CD4-positive, alpha-beta T cell treated with Interleukin-15 for 4 hours (primary cell): ENCODE measurements at places on chromosomes 3 and 15.
A peak's percentile ranks its signal among the peaks of the same experiment; 100 is the strongest.

GRCh38 chr3:121654493-121655385 is 6.0 kb downstream of the HCLS1 start:
- peak; percentile 19 for DNase-seq

DNA sequence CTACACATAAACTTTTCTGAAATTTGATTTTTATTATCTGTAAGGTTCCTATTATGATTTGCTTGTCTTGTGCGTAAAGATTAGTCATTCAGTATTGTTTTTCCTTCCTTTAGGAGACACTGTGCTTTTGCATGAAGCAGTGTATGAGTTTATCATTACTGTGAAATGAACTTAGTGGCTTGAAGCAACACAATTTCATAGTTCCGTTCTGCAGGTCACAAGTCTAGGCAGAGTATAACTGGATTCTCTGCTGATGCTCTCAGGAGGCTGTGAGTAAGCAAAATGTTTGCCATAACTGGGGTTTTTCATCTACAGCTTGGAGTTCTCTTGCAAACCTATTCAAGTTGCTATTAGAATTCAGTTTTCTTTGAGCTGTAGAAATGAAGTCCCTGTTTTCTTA is 1136.1 kb downstream of the OTOL1 start:
- no peak for DNase-seq

DNA sequence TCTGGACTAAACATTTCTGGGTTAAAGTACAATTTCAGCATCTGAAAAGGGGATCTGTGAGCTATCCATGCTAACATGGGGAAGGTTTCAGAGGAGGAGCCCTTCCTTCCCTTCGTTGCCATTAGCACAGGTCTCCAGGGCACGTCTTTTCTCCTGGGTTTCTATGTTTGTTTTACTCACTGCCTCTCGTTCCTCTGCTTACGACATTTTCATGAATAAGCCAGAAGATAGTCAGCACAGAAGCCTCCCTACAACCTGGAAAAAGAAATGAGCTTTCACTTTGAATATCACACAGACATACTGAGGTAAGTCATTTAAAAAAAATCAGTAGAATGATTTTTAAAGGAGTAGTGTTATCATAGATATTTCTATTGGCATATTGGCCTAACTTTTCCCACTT is 117.2 kb upstream of the KCNMB2 start:
- no peak for DNase-seq

- DNase-seq: no peak
Observed at GRCh38 chr3:56557831-56558170, 826 bp downstream of the CCDC66 start.

DNA sequence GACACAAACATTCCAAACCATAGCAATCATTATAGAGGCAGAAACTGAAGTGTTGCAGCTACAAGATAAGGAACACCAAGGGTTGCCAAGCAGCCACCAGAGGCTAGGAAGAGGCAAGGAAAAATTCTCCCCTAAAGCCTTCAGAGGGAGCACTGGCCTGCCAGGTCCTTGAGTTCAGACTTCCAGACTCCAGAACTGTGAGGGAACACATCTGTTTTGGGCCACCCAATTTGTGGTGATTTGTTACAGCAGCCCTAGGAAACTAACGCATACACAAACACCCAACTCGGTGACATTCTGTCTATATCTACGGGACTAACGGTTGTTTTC is 54.6 kb downstream of the MB21D2 start:
- no peak for DNase-seq
